ENCODE measurements at places on chromosomes 4 and X. TPM values are rescaled to one million over a fixed set of nuclear protein-coding genes. Genes with fewer than 3 reads are reported as not detected.

GRCh38 chr4:158850800-158851644, 82.2 kb downstream of the FNIP2 start:
- no peak for DNase-seq

DNA sequence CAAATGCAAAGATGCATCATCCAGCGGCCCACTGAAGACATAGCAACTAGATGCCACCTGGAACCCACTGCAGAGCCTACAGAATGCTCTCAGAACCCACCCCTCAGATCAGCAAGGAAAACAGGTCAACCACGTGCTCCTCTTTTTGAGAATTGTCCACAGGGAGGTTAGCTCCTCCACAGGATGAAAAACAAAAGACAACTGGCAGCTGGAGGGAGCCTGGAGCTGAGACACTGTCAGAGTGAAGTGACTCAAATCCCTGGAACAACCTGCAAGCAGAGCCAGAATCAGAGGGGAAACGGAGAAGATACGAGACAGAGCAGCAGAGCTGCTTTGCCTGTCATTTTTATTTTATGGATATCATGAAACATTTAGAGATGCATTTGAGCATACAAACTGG, 277.6 kb downstream of the GASK1B start:
- DNase-seq: no peak

- no peak for DNase-seq
Measured at GRCh38 chr4:87882321-87882720, 49.6 kb downstream of the MEPE start.

GRCh38 chrX:93673869-93674271, at the start of gene FAM133A:
Gene FAM133A (plus strand): TSS chrX:93674206. CDS start chrX:93709420, 35,214 bp downstream.
- DNase-seq: no peak

DNA sequence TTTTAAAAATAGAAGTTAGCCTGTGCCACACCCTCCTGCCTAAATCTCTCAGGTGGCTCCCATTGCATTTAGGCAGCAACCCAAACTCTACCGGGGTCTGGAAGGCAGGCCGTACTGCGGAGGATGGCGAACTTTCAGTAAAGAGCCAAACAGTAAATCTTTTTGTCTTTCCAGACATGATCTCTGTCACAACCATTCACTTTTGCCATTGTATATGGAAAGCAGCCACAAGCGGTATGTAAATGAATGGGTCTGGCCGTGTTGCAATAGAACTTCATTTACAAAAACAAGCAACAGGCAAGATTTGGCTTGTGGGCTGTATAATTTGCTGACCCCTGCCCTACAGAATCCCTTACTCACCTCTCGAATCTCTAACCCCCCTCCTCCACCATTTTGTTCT, 3.3 kb downstream of the RADX start:
- DNase-seq: no peak

GRCh38 chr4:141870152-141870551, 233.8 kb downstream of the IL15 start:
- no peak for DNase-seq

DNA sequence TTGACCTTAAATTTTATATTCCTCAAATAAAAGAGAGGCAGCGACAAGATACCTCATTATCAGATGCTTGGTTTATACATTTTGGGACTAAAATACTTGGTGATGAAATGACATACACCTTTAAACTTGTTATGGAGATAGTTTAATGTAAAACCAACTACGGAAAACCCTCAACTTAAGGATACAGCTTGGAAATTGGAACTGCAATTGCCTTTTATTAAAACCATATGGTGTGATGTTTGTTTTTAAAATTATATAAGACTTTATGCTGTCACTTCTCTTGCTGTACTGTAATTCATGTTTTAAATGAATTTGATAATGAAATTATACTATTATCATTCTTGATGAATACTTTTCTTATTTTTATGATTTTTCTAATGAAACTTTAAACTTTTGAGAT, 25.9 kb downstream of the METTL14 start:
- no peak for DNase-seq

GRCh38 chr4:141216002-141216761, 4.5 kb upstream of the ZNF330 start:
- no peak for DNase-seq

- DNase-seq: peak; percentile 77
Measured at GRCh38 chr4:173505924-173506518, 24.0 kb downstream of the HAND2 start.

DNA sequence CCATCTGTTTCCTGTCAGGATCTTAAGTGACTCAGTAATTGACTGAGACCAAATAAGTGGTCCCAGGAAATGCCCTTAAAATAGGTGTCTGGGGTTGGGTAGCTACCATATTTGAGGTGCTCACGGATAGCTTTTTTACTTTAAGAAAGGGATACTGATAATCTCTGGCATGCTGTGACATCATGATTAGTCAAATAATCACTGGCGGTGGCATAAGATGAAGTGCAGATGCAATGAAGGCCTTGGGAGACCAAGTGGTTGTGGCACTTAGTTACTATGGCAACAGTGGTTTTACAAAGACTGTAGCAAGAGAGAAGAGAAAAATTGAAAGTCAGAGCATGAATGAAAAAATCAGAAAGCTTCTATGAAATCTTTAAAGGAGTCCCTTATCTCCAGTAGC, 114.5 kb upstream of the SLIT2 start:
- DNase-seq: no peak

GRCh38 chr4:128385683-128386304, 98.2 kb upstream of the PGRMC2 start:
- no peak for DNase-seq

DNA sequence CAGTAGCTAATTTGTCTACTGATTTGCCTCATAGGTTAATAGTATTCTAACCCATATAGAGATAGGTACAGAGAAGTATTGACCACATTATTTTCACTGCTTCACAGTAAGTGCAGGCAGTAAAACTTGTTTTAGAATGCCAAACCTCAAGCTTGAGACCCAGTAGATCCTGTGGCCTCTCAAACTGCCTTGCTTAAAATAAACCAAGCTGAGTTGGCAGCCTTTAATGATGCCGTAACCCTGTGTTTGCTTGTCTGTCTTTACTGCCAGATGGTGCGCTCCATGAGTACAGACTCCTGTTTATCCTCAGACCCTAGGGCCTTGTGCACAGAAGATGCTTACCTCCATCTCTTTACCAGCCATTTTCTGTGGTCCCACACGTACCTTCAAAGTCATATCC, 50.8 kb downstream of the ANXA3 start:
- DNase-seq: no peak

DNA sequence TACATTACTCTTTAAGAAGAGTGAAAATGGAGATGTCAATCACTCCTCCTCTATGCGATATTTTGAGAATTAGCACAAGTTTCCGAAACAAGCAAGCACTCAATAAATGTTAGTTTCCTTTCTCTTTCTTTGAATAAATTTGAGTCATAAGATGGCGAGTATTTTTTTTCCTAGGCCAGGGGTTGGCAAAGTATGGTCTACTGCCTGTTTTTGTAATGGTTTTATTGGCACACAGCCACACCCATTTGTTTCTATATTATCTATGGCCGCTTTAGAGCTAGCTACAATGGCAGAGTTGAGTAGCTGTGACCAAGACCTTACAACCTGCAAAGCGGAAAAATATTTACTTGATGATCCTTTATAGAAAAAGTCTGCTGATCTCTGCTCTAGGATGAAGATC, 139.5 kb downstream of the MID1 start:
- no peak for DNase-seq

DNA sequence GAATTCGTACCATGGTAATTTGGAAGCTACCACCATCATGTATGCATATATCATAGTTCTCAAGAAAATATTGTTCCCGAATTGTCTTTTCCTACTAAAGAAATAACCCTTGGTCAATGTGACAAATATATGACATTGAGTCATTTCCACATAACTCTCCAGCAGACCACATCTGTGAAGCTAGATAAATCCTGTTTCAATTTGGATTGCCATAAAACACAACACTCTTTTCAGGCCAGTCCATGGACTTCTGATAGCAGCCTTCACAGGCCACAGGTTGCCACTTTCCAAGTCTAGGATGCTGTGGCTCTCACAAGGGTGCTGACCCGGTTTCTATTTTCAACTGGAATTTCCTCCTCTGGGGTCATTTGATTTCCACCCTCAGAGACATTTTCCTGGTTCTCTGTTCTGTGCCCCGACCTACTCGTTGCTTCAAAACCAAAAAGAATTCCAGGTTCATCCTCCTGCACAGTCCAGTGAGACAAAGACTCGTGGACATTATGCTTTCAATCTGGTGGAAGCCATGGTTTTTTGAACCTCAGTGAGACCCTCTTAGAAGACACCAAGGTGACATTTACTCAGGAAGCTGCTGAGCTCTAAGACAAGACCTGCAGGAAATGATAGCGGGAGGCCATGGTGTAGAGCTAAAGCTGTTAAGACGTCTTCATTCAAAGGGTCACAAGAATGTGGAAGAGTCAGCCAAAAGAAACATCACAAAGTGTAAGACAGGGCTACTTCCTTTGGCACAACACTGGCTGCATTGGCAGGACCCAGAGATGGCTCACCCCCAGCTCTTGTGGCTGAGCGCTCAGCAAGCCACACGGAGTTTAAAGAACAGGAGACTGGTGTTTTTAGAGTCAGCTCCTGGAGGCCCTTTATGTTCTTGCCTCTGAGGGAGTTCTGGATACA, 119.8 kb downstream of the AMELX start:
- no peak for DNase-seq

GRCh38 chr4:949656-950055, 17.4 kb downstream of the TMEM175 start:
- DNase-seq: no peak

DNA sequence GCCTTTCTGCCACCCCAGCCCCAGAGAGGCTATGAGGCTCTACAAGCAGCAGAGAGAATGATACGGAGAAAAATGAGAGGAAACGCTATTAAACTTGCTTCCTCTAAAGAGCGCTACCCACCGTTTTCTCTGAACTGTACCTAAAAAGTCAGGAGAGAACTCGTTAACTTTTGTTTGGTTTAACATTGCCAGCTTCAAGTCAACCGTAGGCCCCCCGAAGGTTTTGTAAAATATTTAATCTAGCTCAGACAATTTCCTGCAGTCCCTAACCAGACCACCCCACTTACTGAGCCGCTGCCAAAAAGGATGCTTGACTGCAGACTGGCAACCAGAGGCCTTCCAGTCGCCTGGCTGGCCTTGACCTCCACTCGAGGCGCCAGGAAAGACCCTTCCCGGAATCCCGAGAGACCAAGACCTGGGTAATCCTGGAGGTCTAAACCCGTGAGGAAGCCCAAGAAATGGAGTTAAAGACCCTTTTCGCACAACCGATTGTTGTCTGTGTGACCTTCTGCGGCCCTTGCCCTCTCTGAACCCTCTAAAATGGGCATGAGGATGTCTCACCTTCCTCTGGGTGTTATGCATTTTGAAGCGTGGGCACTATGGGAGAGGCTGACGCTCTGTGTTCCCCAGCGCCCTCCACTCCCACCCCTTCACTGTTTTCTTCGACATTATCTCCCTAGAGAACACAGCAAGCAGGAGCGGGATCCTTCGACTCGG, 86.3 kb downstream of the BCOR start:
- no peak for DNase-seq

DNA sequence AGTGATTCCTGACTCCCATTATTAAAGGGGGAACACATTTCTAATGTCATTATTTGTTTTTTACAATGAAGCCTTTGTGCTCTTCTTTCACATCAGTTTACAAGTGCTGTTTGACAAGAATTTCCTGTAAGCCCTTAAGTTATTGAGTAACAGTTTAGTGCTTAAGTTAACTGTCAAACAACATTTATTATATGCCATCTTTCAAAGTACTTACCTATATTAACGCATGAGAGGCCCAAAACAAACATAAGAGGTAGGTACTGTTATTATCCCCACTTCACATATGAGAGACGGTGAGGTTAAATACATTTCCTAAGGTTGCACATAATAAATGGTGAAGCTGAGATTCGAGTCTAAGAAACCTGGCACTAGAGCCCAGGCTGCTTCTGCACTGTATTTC, 56.0 kb upstream of the MAGED1 start:
- no peak for DNase-seq

CXCL3 gene
- not detected for total RNA-seq

HSD17B13 gene
- not detected for total RNA-seq

ACE2 gene
- not detected for total RNA-seq

H2BW2 gene
- total RNA-seq: not detected

ERVMER34-1 gene
- 0.67 TPM for total RNA-seq

DCAF8L2 gene
- total RNA-seq: not detected

PLCXD1 gene
- total RNA-seq: 92.8 TPM

All from activated CD4-positive, alpha-beta T cell treated with anti-CD3 and anti-CD28 coated beads for 36 hours (primary cell).